Heart left ventricle (tissue), 16 donors: ENCODE measurements at places on chromosomes 5 and 9. TPM values are rescaled to one million over a fixed set of nuclear protein-coding genes. Genes with fewer than 3 reads are reported as not detected.

The ALDH1B1 gene
- total RNA-seq, result 16.4 TPM

The SPINK6 gene
- total RNA-seq, result not detected

DNA sequence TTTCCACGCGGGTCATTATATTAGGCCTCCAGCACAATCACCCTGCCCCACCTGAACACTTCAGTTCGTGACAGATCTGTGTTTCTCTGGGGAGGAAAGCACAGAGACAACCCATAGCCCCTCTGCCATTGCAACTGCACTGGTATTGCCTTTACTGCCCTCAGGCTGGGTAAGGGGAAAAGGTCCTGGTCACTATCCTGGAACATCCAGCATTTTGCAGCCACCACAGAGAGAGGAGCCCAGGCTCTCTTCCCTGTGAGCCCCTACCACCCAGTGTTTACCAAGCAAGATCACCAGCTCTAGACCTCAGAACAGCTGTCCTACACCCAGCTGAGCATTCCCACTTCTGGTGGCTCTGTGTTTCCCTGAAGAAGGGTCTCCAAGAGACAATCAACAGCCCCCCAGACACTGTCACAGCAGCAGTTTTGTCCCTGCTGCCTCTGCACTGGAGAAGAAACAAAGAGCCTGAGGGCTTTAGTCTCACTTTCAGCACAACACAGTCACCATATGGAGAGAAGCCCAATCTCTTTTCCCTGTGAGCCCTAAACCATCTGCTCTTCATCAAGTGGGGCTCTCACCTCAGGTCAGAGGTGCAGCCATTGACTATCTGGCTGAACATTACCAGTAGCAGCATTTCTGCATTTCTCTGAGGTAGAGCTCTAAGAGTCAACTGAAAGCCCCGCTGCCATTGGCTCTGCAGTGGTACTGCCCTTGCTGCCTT lies 655.2 kb upstream of the FAM174A start:
- DNase-seq, result no peak

- no peak for DNase-seq
Observed at GRCh38 chr5:10949856-10950630, 189.0 kb upstream of the DAP start.

DNA sequence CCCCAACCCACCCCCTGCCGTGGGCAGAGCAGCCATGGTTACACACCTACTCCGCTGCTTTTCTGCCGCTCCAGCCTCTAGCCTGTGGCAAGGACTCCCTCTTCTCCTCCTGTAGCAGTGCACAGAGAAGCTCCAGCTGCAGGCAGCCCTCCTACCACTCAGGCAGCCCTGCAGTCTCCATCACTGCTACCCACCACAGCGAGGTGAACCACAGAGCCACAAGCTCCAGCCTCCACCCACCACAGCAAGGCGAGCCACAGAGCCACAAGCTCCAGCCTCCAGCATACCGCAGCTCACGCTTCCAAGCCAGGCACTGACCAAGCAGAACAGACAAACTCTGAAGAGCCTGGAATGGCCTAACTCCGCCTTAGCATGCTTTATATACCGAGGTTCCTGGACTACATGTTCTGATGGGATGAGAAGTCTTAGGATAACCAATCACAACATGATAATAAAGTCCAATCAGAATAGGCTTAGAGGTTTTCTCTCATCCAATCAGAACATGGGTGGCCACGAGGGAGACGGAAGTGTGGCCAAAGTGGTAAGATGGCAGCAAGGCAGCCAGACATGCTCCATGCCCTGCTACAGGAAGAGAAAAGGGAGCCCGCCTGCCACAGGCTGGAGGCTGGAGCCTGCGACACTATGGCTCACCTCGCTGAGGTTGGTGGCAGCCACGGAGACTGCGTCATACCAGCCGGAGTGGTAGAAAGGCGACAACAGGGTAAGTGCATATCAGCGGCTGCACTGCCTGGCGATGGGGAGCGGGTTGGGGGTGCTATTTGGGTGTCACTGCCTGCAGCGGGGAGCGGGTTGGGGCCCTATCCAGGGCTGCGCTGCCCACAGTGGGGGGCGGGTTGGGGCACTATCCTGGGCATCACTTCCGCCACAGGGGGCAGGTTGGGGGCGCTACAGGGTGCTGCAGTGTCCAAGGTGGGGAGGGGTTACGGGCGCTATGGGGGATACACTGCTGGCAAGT lies 75.8 kb upstream of the PCAT7 start:
- DNase-seq, result no peak

- DNase-seq, result no peak
Observed at GRCh38 chr5:131491749-131492148, 143.3 kb downstream of the RAPGEF6 start.

DNA sequence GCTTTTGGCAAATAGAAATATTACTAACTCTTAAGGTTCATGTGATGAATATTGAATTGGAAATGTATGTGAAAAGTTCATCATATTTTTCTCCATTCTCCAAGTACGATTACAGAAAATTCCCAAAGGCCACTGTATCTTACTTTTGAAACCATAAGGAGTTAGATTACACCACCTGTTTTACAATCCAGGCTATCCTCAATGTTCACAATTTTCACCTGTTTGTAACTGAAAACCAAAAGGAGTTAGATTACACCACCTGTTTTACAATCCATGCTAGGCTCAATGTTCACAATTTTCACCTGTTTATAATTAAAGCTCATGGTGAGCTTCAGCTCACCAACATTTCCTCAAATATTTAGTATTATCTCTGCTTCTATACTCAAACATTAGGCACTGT lies 188.0 kb downstream of the HCN1 start:
- no peak for DNase-seq

- no peak for DNase-seq
Observed at GRCh38 chr9:90827181-90827871, 25.7 kb downstream of the SYK start.

GRCh38 chr9:125785248-125785751 lies 38.1 kb downstream of the PBX3 start:
- DNase-seq, result no peak

The DIPK1B gene
- total RNA-seq, result 39.2 TPM

DNA sequence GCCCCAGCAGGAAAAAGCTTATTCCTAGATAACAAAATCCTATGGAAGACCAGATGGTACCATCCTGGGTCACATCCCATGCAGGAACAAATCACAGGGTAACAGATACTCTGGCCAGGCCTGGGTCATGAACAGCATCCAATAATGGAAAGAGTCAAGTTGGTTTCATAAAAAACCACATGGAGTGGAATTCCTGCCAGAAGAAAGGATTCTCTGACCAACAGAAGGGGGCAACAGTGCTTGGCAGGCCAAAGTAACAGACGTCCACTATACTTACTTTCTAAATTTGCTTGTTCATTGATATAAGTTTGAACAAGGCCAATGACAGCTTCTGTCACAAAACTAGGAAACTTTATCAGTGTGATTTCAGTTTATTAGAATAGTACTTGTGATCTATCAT lies 273.5 kb downstream of the ARRDC3 start:
- DNase-seq, result no peak

DNA sequence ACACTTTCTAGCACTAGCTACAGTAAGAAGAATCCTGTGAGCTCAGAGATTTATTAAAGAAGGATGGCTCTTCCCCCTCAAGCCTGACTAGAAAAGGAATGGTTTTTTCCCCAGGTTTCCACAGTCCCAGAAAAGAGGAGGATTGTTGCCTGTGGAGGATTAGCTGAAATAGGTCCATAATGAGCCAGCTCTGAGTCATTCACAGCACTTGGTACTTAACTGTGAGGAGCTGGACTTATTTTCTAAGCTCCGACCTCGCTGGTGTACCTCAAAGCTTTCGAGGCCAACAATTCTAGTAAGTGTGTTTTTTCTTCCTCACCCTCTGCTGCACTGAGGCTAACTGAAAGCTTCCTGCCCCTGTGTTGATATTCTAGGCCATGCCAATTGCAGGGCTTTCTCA lies 222.5 kb upstream of the IL12B start:
- no peak for DNase-seq

DNA sequence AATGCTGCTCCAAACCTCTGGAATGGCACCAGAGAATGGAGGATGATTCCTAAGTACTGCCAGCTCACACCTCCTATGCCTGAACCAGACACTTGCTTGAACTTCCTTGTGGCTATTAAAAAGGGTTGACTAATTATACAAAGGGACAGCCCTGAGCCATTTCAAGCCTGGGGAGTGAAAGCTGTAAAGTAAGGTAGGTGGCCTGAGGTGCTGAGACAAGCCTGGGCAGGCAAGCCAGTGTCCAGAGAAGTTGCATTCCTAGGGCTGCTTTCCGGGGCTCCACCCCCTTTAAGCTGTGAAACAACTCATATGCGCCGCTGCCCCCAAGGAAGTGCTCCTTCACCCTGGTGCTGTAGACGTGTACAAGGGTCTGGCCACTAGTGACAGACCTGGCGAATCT lies 79.9 kb upstream of the SLC1A3 start:
- DNase-seq, result no peak

The GHR gene
- total RNA-seq, result 9.1 TPM

- DNase-seq, result no peak
Observed at GRCh38 chr9:125393426-125393825, 131.8 kb downstream of the GAPVD1 start.

DNA sequence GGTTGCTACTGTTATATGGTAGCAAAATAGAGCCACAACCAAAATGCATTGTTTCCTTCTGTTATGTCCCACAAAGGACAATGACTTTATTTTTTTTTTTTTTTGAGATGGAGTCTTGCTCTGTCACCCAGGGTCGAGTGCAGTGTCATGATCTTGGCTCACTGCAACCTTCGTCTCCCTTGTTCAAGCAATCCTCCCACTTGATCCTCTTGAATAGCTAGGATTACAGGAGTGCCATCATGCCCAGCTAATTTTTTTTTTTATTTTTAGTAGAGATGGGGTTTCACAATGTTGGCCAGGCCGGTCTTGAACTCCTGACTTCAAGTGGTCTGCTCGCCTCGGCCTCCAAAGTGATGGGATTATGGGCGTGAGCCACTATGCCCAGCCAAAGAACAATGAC lies 527.7 kb upstream of the SGCD start:
- DNase-seq, result peak; percentile 40

- no peak for DNase-seq
Observed at GRCh38 chr9:91036356-91036755, 234.7 kb downstream of the SYK start.

The SPINK13 gene
- not detected for total RNA-seq

DNA sequence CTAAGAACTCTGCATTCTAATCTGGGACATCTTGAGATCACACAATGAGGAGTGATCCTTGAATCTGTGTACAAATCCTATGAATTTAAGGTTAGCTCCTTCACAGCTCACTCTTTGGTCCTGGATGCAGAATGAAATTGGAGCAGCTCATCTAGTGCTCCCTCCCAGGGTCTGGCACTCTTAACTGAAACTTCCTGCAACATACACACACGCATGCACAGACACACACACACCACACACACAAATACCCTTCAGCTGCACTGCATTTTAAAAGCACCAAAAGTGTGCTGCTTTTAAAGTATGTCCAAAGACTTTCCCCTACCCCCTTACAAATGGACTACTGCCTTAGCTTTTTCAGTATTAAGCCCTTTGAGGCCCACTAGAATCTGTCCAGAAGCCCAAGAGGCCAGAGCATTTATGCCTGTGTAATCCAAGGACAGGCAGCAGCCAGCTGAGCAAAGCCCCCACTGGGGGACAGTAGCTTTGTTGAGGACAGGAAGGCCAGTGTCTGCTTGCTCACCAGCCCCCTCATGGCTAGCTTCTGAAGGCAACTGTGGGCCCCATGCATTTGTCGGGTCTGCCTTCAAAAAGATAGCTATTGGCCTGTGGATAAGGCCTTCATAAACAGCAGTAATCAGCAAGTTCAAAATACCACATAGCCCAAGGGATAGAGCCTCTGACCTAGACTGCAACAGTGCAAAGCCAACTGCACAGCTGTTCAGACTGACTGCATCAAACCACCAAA lies 43.6 kb downstream of the CDO1 start:
- peak; percentile 59 for DNase-seq
